ENCODE measurements at places on chromosomes 7 and 10.

- DNase-seq: no peak
These were observed 20.7 kb downstream of the AVL9 start for GRCh38 chr7:32515890-32516550.

GRCh38 chr7:145263886-145264285 is 428.0 kb upstream of the TPK1 start:
- no peak for DNase-seq

DNA sequence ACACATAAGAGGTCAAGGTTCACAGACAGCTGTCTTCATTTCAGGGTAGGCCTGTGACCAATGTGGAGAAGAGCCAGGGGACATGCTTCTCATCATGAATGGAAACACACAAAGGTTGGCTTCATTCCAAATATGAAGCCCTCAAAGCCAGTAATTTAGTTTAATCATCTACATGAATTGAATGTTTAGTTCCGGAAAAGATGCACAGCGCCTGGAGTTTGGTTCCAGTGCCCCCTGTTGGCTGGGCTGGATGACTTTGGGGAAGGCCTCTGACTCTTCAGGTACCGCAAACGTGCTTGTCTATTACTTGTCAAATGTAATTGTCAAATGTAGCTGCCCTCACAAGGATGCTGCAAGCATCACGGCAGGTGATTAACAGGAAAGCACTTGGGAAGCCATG is 130.7 kb downstream of the ADRA2A start:
- no peak for DNase-seq

DNA sequence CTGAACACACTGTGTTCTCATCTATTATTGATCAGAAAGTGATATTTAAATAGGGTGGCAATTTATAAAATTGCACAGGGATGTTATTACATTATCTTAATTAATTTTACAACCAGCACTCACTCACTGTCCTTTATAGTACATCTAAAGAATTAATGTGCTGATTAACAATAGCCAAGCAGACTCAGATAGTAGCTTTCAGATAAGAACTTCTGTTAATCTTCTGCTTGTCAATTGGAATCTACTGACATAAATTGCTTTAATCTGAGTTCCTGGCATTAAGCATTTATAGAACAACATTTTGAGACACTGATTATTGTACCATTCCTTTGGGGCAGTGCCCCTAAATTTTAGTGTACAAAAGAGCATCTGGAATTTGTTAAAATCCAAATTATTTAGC is 408.9 kb downstream of the GRM8 start:
- no peak for DNase-seq

GRCh38 chr10:89963451-89964102 is 262.2 kb downstream of the KIF20B start:
- no peak for DNase-seq

DNA sequence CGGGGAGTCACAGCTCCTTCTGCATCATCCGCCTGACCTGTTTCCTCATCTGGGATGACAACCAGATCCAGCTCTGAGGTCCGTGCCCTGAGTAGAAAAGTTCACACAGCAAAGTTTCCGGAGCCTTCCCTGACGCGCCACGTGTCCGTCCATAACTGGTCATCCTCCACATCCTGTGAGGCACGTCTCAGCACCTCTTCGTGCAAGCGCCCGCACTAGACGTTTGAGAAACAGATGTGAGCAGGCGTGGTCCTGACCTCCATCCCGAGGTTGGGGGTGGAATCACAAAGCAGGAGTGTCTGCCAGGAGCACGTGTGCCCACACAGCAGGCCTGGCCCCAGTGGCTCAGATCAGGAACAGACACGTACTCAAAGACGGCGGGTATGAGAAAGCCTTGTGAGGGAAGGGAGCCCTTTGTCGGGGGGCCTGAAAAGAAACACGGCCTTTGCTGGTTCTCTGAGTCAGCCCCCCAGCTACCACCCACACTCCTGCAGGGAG is 520.8 kb downstream of the DNAJB6 start:
- no peak for DNase-seq

DNA sequence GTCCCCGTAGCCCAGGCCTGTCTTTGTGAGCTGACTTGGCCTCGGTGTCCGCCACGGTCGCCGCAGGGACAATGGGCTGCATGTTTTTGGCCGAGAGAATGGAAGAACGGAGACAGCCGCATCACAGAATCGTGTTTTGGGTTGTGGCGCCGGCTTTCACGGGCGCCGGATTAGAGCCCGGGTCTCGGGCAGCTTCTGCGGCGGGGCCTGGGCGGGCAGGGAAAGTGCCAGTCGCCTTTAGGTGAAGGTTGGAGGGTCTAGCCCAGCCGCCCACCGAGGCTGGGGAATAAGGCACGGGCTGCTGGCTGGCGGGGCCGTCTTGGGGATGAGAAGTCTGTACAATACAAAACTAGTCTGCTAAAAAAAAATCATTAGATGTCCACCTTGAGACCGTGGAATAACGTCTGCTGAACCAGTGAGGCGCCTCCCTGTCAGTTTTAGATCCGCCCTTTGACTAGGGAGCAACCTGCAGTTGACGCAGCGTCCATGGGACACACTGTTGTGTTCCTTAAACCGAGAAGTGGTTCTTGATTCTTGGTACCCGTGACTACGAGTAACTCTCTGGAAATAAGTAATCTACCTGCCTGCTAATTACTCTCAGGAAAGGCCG is 577 bp downstream of the DNAJB9 start:
- DNase-seq: peak; percentile 55

GRCh38 chr10:113183573-113183972 is 233.5 kb downstream of the TCF7L2 start:
- no peak for DNase-seq

DNA sequence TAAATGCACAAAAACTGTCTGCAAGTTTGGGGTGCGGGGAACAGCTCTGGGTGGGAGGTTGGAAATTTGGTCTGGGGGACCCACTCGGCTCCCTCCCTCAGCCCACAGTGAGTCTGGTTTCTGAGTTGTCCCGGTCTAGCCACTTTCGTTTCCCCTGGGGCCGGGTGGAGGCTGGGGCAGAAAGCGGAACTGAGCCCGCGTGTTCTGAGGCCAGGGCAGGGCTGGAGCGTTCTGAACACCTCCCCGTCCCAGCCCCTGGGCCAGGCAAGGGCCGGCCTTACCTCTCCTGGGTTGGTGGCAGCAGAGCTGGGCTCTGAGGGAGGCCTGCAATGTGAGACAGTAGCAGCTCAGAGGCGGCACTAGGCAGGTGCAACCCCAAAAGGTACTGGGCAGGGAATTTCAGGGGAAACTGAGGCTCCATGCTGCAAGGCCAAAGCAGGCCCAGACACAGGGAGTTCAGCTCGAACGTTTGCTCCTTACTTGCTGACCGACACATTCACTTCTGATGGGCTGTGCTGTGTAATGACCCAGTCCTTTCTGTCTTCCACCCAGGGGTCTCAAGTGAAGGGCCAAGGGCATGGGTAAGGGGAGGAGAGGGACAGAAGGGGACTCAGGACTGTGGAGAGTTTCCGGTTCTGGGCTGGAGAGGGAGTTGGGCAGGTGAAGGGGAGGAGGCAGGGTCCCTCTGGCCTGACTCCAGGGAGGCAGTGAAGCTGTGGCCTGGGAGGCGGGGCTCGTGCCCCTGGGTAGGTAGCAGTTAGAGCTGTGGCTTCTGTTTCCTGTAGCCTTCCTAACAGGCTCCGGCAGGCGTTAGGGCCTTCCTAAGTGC is 3.0 kb downstream of the IRF5 start:
- no peak for DNase-seq

DNA sequence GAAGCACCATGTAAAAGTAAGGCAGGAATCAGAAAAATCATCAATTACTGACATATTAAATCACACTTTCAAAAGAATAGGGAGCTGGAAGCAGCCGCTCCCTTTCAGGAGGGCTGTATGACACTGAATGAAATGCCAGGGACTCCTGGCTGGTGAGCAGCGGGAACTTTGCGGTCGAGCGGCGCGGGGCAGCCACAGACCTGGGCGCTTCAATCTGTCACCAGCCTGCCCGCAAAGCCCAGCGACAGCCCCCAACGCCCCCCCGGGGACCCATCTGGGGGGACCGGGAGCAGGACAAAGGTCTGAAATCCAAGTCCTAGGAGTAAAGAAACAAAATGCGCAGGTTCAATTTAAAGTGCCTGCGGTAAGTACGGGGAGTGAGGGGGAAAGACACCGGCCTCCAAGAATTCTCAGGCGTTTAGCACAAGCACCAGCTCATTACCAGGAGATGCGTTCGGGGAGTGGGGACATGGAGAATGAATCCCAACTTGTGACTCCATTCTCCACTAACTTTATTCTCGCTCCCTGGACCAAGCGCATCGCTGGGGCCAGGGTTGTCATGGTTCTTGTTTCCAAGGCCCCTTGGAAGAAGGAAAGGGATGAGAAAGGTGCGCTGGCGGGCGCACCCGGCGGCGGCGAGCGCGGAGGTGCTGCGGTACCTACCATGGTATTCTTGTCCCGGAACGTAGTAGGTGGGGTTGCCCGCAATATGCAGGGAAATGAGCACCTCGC is 824 bp downstream of the RELN start:
- DNase-seq: no peak

Data from central memory CD4-positive, alpha-beta T cell (primary cell).